ENCODE measurements at places on chromosomes 11 and 22.

DNA sequence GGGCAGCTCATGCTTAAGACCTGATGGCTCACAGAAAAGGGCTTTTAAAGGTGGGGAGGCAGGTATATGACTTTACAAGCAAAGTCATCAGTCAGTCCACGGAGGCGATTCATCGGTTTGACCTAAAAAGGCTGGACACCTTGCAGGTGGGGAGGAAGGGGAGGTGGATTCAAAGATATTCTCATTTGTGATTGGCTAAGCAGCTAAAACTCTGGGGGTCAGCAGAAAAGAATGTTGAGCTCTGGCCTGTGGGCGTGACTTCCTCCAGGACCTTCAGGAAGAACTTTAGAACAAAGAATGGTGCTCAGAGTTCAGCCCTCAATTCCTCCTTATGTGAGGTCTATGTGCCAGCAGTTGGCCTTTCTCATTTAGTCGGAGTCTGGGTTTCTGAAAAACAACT is 78.3 kb upstream of the LMO1 start:
- no peak for DNase-seq

GRCh38 chr11:132992838-132993631 is 539.3 kb downstream of the OPCML start:
- no peak for DNase-seq

GRCh38 chr11:33540946-33541915 is 159.4 kb downstream of the C11orf91 start:
- no peak for DNase-seq

DNA sequence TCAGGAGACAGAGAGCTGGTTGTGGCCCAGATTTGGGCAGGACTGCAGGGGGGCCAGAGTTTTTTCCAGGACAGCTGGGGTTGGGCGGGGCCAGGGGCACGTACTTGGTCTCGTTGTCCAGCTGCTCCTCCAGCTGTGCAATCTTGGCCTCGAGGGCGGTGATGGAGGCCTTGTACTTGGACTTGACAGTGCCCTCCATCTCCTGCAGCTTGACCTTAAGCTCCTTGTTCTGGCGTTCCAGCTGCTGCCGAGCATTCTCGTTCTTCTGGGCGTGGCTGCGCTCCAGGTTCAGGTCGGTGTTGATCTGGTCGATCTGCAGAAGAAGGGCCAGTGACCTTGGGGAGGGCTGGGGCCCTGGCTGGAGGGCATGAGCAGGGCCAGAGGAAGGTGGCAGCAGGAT is 32.1 kb downstream of the APOL1 start:
- DNase-seq: no peak

GRCh38 chr22:38474003-38474607 is 6.2 kb downstream of the KDELR3 start:
- DNase-seq: no peak

GRCh38 chr11:131609921-131610320 is 239.5 kb downstream of the NTM start:
- no peak for DNase-seq

GRCh38 chr22:19678949-19679521 is 35.3 kb upstream of the SEPTIN5 start:
- DNase-seq: no peak

- DNase-seq: no peak
Measured at GRCh38 chr22:24894998-24895397, 51.5 kb downstream of the LHFPL7 start.

DNA sequence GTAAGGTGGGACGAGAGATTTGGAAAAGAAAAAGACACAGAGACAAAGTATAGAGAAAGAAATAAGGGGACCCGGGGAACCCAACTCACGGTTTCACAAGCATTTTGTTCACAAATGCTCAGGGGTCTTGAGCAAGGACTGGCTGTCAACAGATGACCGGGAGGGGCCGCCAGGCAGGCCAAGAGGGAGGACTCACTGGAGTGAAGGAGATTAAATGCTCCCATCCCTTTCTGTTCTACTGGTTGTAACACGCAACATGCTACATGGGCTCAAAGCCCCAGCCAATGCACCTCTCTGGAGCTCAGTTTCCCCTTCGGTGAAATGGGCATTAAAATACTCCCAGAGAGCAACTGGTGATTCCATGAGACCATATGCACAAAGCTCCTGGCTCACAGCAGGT is 13.4 kb downstream of the SHANK2 start:
- DNase-seq: no peak

DNA sequence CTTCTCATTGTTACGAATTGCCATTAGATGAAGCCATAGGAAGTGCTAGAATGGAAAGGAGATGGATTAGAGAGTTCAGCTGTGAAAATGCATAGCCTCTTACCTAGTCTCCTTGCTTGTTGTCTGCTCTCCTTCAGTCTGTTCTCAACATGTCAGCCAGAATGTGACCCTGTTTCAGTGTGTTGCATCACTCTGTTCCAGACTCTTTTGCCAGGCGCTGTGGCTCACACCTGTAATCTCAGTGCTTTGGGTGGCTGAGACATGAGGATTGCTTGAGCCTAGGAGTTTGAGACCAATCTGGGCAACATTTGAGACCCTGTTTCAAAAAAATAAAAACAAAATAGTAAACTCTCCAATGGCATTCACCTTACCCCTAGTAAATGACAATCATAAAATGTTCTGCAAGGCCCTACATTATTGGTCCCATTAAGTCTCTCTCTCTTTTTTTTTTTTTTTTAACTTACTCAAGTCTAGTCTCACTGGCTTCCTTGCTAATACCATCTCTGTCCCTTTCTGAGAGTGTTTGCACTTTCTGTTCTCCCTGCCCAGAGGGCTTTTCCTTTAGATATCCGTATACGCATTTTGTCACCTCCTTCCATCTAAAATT is 39.4 kb downstream of the CYP2R1 start:
- no peak for DNase-seq

GRCh38 chr11:73656985-73657384 is 10.6 kb downstream of the PLEKHB1 start:
- no peak for DNase-seq

DNA sequence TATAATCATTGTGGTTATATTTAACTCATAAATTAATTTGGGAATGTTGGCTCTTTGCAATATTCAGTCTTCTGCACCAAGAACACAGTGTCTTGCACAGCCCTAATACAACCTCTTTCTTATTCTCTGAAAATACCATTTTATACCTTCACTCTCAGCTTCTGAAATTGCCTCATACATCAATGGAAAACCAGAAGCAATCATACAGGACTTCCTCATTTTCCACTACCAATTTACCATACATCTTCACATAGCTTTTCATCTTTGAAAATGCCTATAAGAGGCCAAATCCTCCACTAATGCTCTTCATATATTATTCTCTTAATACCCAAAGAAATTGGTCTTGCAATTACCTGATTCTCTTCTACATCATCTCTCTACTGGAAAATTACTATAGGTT is 4.3 kb upstream of the OR2AG1 start:
- no peak for DNase-seq

DNA sequence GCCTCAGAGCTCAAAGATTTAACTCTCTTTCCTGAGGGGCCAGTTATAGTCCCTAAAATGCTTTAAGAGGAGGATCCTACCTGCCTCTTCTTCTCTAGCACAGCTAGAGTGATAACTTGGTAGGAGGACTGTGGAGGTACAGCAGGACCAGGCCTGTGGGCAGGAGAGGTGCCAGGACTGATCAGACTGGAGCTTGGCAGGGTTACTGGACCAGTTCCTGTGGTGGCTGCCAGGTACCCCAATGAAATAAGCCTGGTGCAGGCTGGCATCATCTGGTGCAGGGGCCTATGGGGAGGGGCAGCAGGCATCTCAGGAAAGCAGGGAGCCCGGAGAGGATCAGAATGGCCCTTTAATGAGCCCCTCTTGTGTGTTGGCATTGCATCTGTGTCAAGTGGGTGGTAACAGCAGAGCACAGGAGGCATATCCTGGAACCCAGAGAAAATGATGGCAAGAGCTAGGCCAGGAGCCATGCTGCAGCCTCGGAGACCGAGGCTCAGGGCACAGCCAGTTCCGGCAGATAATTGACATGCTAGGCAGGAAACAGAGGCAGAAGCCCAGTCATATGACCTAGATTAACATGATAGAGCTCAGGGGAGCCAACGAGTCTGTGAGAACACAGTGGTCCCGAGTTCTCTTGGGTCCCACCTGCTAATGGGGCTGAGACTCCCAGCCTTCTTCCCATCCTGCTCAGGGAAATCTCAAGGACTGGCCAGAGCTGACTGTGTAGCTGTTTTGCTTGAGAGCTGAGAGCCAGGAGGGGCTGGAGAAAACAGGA is 187.5 kb upstream of the ZBED5 start:
- no peak for DNase-seq

DNA sequence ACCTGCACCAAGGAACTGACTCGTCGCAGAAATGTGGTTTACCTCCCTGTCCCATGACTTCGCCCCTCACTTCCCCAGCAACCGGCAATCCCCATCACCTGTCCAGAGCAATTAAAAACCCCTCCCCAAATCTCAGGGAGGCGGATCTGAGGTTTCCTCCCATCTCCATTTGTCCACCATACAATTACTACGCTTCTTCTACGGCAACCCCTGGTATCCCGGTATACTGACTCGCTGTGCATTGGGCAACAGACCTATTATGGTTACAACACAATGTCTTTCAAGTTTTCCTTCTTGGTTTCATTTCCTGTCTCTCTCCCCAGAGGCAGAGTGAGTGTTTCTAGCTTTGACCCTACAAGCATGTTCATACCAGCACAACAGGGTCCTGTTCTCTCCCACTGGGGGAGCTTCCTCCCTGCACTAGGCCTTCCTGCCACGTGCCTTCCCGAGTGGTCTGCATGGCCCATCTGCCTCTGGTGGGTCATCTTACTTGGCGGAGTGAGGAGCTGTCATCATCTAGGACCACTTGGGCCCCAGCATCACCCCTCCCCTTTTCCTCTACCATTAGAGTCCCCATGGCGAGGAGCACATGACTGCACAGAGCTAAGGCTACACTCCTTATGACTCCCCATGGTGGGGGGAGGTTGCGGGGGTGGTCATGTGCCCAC is 30.3 kb upstream of the NAP1L4 start:
- DNase-seq: no peak

DNA sequence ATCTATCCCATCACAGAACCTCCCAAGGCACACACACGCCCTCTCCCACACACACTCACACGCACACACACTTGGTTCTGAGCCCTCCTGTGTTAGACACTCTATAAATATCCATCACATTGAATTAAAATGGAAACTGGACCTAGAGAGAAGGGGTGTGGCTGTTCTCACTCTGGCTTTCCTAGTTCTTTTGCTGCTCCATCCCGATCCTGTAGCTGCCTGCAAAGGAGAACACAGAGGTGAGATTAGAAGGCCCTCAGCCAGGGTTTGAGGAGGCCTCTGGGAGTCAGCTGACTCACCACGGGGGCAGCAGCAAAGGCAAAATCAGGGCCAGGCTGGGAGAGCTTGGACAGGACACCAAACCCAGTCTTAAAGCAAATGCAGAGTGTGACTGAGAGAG is 192.3 kb upstream of the CADM1 start:
- no peak for DNase-seq

- DNase-seq: no peak
Measured at GRCh38 chr22:28813772-28814518, 13.6 kb upstream of the XBP1 start.

- DNase-seq: no peak
Measured at GRCh38 chr11:122750049-122750448, 88.3 kb upstream of the CRTAM start.

DNA sequence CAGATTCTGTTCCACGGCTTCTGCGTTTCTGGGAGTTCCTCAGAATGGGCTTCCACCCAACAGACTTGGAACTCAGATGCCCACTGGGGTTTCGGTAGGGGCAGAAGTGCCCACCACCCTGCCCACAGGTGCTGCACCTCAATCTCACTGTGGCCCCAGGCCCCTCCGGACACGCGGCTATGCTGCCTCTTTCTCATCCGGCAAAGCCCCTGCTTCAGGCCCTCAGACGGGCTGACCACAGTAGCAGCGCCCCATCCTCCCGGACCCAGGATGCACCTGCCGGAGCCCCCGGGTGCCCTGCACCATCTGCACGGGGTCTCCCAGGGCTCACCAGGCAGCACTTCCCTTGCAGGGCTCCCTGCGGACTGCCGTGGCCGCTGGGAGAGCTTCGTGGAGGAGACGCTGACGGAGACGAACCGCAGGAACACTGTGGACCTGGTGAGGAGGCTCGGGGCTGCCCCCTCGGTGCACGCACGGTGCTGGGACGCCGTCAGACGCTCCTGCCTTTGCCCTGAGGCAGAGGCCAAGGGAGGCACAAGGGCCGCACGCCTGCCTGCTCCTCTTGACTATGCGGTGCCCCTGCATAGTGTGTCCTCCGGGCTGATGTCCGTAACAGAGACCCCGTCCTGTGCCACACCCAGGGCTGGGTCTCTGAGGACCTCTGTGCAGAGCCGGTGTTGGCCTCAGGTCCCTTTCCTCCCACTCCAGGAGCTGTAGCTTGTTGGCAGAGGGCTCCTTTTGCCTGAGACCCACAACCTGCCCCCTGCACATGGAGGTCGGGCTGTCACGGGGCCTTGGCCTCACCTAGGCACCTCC is 38.6 kb downstream of the SBF1 start:
- DNase-seq: no peak

DNA sequence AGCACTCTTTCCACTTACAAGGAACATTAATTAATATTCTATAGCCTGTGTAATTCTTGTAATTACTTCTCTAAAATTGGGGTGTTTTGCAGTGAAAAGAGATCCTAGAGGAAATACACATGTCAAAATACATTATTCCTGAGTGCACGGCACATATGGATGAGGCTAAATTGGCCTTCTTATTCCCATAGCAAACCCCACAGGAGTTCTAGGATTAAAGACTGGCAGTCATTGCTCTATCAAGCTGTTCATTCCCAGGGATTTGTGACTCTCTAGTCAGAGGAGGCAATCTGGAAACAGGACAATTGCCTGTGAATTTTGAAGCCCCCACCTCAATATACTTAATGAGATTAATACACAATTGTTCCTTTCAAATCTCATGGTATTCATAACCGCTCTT is 145.9 kb upstream of the OPCML start:
- DNase-seq: no peak

DNA sequence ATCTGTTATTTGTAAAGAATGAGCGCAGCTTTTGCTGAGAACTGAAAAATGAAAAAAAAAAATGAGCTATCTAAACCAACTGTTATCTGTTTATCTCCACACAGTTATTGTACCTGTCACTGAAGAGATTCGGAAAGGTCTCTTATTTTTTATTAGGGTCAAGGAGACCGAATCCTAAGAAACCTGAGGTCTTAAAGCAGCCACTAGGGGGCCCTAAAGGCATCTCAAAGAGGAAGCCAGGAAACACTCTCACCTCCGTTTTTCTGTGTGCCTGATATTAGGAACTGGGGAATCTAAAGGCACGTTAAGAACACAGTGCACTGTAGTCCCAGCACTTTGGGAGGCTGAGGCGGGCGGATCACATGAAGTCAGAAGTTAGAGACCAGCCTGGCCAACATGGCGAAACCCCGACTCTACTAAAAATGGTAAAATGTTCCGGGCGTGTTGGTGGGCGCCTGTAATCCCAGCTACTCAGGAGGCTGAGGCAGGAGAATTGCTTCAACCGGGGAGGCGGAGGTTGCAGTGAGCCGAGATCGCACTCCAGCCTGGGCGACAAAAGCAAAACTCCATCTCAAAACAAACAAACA is 3.5 kb upstream of the LARGE1 start:
- DNase-seq: no peak

- DNase-seq: no peak
Measured at GRCh38 chr11:93529707-93530467, 13.3 kb downstream of the SMCO4 start.

GRCh38 chr11:132490978-132491377 is 1041.3 kb downstream of the OPCML start:
- no peak for DNase-seq

Measured in CD8-positive, alpha-beta T cell (primary cell).